ENCODE measurements at places on chromosomes 4 and X.

DNA sequence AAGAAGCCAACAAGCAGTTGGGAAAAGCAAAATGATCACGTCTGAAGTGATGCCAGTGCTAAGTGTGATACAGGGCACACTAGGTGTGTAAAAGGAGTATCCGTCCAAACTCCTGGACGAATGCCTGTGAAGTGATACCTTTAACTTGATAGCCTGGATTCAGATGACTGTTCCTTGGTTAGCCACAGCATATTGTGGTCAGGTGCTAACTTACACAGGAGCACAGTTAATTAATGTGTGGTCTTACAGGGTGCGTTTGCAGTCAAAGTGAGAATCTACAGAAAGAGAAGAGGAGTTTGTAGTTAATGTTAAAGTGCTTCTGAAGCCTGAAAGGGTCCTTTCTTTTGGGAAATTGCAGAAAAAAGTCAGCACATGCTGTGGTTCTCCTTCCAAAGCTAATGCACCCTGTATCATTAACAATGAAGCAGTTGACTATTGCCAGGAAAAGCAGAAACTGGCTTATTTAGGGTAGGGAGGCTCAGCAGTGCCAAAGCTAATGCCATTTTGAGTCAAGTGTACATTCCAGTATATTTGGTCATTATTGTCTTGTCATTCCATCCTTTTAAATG is 61.1 kb downstream of the DCLK2 start:
- no peak for DNase-seq

GRCh38 chrX:6021316-6022091 is 207.2 kb downstream of the NLGN4X start:
- DNase-seq, result no peak

DNA sequence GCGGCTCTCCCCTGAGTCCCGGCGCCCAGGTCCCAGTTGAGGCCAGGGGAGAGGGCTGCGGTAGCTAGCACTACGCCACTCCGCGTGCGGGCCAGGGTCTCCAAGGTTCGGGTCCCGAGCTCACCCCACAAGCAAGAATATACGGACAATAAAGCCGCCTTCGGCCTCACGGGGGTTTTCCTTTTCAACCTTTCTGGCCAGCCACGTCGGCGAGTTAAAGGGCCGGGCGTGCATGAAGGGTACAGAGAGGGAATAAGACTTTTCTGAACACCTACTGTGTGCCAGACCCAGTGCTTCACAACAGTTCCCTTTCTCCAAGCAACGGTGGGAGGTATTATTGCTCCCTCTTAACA is 138.5 kb upstream of the ZIC3 start:
- no peak for DNase-seq

- no peak for DNase-seq
Measured at GRCh38 chrX:133676344-133677122, 261.2 kb upstream of the GPC4 start.

DNA sequence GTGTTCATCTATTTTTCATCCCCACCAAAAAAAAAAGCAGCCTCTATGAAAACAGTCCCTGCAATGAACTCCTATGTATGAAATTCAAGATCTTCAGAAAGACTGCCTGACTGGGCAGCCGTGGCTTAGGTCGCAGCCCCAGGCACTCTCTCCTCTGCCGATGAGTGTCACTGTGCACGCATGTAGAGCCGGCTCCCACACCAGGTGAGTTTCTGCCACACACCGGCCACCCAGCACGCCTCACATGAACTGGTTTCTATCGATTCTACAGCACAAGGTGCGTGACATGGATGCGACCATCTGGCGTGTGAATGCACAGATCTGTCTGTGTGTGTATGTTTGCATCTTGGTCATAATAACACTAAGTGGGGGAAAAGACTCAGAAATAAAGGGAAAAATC is 140.4 kb downstream of the AFAP1 start:
- DNase-seq, result no peak

DNA sequence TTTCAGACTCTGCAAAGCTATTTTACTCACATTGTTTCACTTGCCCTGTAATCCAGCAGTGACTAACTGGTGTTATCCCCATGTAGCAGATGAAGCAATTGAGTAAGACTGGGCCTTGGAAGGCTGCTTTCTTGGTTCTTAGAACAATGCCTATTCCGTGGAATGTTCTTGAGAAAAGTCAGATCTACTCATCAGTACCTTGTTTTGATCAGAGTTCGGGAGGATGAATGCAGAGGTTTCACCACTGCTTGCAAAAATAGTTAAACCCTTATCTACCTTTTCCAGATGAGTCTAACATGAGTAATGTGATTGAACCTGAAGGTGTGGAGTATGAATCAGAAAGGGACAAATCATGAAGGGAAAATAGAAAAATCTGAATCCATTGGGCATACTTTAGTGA is 1.8 kb downstream of the MAOB start:
- no peak for DNase-seq

- no peak for DNase-seq
Measured at GRCh38 chrX:153551135-153551534, 33.7 kb downstream of the ATP2B3 start.

GRCh38 chr4:23613782-23614181 is 276.1 kb downstream of the PPARGC1A start:
- no peak for DNase-seq

DNA sequence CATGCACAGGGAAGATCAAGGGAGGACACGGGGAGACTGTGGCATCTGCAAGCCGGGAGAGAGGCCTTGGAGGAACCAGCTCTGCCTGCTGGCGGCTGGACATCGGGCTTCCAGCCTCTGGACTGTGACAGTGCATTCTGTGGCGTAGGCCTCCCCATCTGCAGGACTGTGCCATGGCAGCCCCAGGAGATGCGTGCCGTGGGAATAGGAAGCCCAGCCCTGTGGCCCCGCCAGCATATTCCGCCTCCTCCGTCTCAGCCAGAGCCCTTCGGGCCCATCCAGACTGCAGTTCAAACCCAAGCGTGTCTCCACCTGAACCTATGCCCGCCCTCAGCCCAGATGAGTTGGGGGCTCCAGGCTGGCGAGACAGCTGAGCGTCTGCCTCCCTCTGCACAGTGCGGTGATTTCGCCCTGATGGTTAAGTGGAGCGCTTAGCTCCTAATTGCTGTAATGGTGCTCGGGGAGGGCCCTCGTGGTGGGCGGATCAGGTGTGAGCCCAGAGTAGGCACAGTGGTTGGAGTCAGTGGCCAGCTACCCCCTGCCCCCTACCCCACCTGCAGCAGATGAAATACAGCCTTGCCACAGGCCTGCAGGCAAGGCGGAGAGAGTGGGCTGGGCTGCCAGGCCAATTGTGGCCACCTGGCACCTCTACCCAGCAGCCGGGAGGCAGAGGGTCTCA is 133.9 kb downstream of the HMX1 start:
- no peak for DNase-seq

GRCh38 chr4:147824884-147825283 is 93.0 kb downstream of the ARHGAP10 start:
- no peak for DNase-seq

DNA sequence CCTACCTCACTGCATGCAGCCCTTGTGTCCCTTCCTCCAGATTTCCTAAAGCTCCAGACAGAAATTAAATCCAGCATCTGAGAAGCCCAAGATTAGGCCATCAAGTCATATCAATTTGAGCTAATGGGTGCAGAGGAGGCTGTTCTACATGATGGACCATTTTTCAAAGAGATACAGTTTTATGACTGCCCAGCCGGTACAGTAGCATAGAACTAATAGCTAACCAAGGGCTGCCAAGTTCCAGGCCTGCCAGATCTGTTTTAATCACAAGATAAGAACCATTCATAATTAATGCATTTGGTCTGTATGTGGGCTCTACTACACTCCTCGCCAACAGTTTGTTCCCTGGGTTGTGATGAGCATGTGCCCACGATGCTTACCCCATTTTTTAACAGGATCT is 73.9 kb upstream of the PLAC1 start:
- DNase-seq, result no peak

DNA sequence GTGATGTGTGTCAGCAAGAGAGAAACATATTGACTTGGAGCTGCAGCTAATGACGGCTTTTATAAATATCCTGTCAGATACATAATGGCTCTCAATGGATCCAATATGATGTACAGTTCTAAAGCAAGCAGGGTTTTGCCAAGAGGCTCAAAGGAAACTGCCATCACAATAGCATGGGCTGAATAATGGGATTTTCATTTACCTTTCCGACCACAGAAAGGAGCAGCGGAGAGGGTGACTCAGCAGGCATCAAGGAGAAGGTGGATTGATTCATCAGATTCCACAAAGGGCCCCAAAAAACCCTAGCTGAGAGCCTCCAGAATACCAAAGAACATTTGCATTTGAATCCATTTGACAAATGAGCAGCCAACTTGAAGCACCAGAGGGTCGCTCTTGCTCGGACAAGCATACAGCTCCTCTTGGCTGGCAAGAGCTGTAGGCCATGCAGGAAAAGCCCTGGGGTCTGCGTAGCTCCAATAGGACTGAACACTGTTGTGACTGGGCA is 355.7 kb upstream of the NOCT start:
- DNase-seq, result no peak

GRCh38 chr4:101421386-101421785 is 74.1 kb upstream of the PPP3CA start:
- no peak for DNase-seq

DNA sequence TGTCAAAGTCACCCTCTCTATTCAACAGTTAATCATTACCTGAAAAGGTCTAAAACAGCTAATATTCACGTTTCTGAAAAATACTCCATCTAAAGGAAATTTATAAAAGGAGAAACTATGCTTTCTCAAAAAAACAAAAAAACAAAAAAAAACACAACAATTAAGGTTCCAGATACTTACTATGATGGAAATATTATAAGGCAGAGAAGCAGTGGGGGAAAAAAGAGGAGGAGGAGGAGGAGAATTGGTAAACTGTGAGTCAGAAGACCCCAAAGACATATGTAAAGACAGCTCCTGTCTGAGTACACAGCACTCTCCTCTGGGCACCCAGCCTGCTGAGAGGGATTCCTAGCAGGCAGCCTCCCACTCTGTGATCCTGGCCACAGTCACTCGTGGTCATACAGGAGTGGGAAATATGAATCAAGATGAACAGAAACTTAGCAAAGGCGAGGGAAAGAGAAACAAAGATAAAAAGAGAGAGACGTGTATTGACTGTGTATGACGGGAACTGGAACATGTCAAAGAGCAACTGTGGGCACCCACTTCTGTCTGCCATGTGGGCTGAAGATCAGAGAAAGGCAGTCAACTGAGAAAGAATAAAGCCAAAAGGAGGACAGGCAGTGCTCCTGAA is 12.5 kb downstream of the KLHL15 start:
- DNase-seq, result no peak

DNA sequence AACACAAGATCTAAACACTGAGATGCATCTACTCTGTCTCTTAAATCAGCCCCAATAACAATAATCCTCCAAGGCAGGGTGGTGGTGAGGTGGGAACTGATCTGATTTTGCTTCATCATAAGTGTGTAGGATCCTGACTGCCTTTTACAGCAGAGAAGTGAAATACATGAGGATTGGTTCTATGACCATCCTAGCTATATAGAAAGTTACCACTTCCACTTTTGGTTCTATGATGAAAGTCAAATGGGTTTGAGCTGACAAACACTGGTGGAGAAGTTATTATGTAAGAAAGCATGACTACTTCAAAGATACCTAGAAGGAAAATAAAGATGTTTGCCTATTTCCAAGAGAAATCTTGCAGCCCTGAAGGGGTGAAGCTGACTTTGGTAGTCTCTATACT is 181.6 kb downstream of the NKX6-1 start:
- DNase-seq, result no peak

- DNase-seq, result no peak
Measured at GRCh38 chrX:131739823-131740222, 195.9 kb downstream of the OR13H1 start.
